ENCODE measurements at places on chromosomes 5 and 9.

DNA sequence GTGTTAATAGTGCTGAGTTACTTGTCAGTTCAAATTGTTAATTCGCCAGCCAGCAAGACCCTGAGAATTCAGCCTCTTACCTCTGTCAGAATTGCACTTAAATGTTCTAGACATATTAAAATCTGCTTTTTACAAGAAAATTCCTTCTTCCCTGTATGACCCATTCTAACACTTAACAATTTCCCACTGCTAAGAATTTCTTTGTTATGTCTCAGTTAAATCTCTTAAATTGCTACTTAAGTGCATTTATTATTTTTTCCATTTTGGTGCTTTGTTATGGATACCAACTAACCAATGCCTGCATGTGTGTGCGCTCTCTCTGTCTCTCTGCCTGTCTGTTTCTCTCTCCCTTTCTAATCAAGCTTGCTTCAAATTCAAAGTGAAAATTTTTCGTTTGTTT is 44.9 kb downstream of the IZUMO3 start:
- DNase-seq, result no peak

GRCh38 chr5:86986837-86987236 is 280.8 kb upstream of the RASA1 start:
- no peak for DNase-seq

GRCh38 chr9:75974016-75974766 is 83.7 kb downstream of the PCSK5 start:
- DNase-seq, result no peak

DNA sequence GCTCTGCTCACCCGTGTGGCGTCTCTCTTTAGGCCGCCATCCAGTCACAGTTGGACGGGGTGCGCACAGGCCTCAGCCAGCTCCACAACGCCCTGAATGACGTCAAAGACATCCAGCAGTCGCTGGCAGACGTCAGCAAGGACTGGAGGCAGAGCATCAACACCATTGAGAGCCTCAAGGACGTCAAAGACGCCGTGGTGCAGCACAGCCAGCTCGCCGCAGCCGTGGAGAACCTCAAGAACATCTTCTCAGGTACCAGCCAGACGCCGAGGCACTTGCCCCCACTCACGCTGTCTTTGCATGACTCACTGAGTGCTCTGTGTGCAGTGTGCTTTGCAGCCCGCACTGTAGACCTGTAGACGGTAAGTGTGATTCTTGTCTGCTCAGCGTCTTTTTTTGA is 4.5 kb downstream of the EXOC3 start:
- DNase-seq, result no peak

DNA sequence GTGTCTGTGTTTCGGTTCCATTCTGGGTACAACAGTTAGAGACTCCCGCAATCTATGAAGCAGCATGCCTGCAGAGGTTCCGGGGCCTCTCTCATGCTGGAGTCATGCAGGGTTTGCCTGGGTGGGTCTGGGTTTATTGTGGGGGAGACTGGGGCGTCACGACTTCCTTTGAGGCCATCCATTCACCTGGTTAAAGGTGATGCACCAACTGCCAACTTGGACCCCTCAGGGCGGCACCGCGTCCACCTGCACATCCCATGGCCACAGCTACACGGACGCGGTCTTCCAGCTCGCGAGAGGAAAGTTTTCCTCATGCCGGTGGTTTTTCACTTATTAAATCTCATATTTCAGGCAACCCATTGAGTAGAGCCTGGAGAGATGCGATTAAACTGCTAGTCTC is 30.9 kb upstream of the IRX4 start:
- no peak for DNase-seq

DNA sequence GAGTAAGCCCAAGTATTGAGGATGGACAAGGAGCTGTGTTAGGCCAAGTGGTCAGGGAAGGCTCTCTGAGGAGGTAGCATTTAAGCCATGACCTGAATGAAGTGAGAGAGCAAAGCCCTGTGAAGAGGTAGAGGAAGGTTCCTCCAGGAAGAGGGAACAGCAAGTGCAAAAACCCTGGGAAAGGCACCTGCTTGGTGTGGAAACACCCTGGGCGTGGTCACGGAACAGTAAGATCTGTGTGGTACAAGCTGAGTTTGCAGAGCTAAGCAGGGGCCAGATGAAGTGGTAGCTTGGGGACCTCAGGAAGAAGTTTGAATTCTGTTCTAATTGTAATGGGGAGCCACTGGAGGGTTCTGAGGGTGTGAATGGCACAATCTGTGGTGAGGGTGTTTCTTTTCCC is 310.2 kb downstream of the ARHGAP26 start:
- no peak for DNase-seq

Data from activated T-helper 1 cell treated with anti-CD3 and anti-CD28 coated beads, Interleukin-2, amount 50 U/mL, for 16 hours (primary cell).